ENCODE measurements at places on chromosomes 11 and 22. TPM values are rescaled to one million over a fixed set of nuclear protein-coding genes. Genes with fewer than 3 reads are reported as not detected.

The OR10A6 gene
- not detected for total RNA-seq

The OR51I1 gene
- not detected for total RNA-seq

The OR5P2 gene
- total RNA-seq, result not detected

The CCDC116 gene
- not detected for total RNA-seq

The PACSIN2 gene
- 61.3 TPM for total RNA-seq

The LAYN gene
- total RNA-seq, result not detected

The HSPB2 gene
- total RNA-seq, result not detected

The TBX1 gene
- not detected for total RNA-seq

The SLC6A5 gene
- total RNA-seq, result not detected

The GLYAT gene
- total RNA-seq, result not detected

- DNase-seq, result no peak
Observed at GRCh38 chr11:64444838-64445441, 86.0 kb downstream of the RPS6KA4 start.

- no peak for DNase-seq
Observed at GRCh38 chr22:28222976-28223745, 304.1 kb upstream of the PITPNB start.

GRCh38 chr11:6864438-6864837, 1.6 kb downstream of the OR10A2 start:
- no peak for DNase-seq

DNA sequence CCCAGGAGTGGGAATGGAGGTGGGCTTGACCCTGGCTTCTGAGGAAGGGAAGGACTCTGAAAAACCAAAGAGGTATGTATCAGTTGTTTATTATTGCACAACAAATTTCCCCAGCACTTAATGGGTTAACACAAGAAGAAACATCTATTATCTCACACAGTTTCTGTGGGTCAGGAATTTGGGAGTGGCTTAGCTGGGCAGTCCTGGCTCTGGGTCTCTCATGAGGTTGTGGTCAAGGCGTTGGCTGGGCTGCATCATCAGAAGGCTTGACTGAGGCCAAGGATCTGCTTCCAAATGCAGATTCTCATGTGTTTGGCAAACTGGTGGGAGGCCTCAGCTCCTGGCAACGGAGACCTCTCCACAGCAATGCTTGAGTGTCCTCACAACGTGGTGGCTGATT, 17.5 kb upstream of the SMIM38 start:
- DNase-seq, result no peak

Data from T-helper 17 cell (primary cell).